ENCODE measurements at places on chromosomes 13 and 19.
A peak's percentile ranks its signal among the peaks of the same experiment; 100 is the strongest.

- no peak for DNase-seq
Measured at GRCh38 chr19:47241919-47242577, 11.0 kb upstream of the BBC3 start.

DNA sequence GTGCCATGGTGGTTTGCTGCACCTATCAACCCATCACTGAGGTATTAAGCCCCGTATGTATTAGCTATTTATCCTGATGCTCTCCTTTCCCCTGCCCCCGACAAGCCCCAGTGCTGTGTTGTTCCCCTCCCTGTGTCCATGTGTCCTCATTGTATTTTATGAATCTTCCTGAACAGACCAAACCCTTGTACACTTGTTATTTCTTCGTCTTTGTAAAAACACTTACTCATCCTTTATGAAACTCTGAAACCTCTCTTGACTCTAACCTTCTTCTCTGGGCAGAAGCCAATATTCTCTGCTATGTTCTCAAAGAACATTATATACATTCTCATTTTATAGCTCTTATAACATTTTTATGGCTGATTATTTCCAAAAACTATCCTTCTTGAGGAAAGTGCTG, 746.9 kb downstream of the EFNB2 start:
- DNase-seq: no peak

- no peak for DNase-seq
Measured at GRCh38 chr13:30520571-30520970, 54.8 kb upstream of the HMGB1 start.

DNA sequence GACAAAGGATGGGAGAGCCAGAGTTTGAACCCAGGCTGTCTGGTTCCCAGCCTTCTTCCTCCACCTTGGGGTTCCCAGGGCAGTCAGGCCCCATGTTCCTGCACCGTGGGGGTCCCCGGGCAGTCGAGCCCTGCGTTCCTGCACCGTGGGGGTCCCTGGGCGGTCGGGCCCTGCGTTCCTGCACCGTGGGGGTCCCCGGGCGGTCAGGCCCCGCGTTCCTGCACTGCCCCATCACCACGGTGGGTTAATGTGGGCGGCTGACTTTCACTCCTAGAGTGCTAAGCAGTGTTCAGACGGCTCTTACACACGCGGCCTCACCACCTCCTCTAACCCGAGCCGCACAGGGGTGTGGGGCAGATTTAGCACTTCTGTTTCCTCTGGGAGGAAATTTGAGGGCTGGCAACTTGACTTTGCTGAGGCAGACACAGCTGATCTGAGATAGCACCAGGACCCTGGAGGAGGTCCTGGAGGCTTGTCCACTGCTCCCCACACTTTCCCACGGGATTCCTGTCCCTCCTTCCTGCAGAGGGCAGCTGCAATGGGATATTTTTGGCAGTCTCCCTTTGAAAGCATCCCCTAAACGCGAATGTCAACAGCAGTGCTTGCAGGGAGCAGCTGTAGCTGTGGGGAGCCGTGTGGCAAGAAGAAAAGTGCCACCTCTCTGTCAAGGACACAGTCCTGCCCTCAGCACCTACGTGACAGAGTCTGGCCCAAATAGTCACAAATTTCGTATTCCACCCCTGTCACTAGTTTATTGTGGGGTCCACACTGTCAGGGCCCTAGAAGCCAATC, 239.4 kb downstream of the TEX29 start:
- DNase-seq: no peak

DNA sequence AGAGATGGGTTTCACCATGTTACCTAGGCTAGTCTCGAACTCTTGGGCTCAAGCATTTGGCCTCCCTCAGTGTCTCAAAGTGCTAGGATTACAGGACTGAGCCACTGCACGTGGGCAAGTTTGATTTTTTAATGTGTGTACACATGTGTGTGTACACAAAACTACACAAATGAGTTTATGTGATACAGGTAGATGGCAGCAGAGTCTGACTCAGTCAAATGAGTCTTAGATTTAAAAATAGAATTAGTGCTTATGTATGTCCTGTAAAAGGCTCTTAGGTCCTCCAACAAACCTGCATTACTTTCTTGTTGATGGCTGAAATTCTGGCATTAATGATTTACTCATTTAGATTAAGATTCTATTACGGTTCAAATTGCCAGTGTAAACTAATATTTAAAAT, 293.7 kb downstream of the PCDH17 start:
- no peak for DNase-seq

- peak; percentile 87 for DNase-seq
Measured at GRCh38 chr19:55301459-55302317, 17.9 kb downstream of the BRSK1 start.

DNA sequence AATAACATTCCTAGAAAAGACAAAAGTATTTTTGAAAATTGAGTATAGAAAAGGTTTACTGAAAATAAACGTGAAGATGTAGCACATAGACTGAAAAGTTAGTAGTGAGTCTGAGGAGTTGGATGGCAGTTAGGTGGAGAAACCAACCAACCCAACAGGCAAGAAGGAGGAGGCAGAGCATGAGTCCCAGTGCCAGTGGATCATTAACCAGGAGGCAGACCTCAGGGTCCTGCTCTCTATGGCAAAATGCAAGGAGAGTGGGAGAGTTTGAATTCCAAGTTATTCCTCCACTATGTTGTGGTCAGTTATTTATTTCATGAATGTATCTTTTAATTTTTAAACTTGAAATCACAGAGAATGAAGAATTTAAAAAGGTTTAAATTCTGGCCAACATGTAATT, 446.4 kb downstream of the GPC6 start:
- DNase-seq: no peak

- DNase-seq: no peak
Measured at GRCh38 chr13:39712626-39713025, 57.2 kb downstream of the COG6 start.

GRCh38 chr19:35348911-35349611, 1.4 kb downstream of the FFAR1 start:
- no peak for DNase-seq

- DNase-seq: peak; percentile 100
Measured at GRCh38 chr19:7522072-7522922, at the start of gene MCOLN1. TSS of gene MCOLN1 (plus strand) at chr19:7522624. CDS start at chr19:7522751, 127 bp downstream.

DNA sequence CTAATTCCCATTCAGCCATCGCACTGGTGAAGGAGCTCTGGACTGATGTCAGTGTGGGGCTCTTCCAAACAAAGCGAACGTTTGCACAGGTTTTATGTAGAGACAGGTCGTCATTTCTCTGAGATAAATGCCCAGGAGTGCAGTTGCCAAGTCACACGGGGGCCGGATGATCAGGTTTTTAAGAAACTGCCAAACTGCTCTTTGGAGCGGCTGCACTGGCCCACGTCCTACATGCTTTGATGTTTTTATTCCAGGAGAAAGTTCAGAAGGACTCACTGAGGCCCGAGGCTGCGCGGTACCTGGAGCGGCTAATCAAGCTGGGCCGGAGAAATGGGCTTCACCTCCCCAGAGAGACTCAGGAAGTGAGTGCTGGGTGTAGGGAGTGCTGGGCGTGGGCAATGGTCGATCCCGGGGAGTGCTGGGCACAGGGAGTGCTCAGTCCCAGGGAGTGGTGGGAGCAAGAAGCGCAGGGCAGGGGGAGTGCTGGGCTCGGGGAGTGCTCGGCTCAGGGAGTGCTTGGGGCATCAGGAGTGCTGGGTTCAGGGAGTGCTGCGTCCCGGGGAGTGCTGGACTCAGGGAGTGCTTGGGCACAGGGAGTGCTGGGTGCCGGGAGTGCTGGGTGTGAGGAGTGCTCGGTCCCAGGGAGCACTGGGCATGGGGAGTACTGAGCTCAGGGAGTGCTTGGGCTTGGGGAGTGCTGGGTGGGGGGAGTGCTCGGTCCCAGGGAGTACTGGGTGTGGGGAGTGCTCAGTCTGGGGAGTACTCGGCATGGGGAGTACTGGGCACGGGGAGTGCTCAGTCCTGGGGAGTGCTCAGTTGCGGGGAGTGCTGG, 10.7 kb downstream of the THOP1 start:
- no peak for DNase-seq

DNA sequence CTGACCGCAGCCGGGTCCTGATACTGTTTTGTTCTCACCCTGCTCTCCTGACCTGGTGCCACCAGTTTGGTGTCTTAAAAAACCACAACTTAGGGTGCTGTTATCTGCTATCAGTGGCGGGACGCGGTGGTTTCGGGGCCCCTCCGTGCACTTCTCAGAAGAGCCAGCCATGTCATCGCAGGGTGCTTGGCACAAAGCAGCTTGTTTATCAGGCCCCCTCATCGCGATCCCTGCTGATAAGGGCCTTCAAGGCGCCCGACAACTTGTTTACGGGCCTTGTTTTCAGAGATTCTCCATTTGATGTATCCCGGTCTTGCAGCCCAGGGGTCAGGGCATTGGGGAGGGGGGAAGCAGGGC, 58.1 kb upstream of the KLF2 start:
- peak; percentile 44 for DNase-seq

DNA sequence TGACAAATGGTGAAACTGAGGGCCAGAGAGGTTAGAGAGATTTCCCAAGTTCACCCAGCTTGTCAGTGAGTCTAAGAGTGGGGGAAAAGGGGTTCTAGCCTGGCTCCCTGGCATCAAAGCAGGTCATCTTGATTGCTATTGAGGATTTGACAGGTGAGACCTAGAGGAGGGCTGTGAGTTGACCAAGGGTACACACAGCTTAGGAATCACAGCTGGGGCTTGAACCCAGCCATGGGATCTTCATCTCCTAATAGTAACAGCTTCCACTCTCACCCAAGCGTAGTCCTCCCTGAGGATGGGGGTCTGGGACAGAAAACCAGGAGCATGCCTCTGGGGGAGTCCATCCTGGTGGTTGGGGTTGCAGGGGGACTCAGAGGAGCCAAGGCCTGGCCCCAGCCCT, 6.8 kb downstream of the CYP4F8 start:
- no peak for DNase-seq

DNA sequence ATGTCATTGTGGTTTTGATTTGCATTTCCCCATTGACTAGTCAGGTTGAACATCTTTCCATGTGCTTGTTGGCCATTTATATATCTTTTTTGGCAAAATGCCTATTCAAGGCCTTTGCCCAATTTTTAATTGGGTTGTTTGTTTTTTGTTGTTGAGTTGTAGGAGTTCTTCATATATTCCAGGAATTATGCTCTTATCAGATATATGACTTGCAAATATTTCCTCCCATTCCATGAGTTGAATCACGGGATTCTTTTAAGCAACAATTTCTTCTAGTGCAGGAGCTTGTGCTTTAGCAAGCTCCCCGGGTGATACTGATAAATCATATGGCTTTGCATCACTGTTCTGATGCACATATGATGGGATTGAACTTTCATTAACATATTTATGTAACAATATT, 47.0 kb upstream of the FLT1 start:
- no peak for DNase-seq

GRCh38 chr13:46165485-46166223, 16.3 kb downstream of the LCP1 start:
- no peak for DNase-seq

DNA sequence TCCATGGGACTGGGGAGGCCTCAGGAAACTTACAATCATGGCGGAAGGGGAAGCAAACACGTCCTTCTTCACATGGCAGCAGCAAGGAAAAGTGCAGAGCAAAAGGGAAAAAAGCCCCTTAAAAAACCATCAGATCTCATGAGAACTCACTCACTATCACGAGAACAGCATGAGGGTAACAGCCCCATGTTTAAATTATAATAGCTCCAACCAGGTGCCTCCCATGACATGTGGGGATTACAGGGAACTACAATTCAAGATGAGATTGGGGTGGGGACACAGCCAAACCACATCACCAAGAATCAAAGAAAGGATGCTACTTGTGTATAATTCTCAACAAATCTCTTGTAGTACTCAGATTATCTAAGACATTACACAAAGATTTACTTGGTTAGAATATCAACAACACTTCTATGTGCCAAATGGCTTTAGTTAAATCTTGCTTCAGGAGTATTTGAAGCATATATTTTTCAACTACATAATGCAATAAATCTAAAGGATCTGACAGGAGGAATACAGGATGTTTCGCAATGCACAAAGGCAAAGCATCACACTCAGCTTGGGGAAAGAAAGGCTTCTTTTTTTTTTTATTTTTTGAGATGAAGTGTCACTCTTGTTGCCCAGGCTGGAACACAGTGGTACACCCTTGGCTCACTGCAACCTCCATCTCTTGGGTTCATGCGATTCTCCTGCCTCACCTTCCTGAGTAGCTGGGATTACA, 180.0 kb downstream of the LHFPL6 start:
- DNase-seq: no peak

DNA sequence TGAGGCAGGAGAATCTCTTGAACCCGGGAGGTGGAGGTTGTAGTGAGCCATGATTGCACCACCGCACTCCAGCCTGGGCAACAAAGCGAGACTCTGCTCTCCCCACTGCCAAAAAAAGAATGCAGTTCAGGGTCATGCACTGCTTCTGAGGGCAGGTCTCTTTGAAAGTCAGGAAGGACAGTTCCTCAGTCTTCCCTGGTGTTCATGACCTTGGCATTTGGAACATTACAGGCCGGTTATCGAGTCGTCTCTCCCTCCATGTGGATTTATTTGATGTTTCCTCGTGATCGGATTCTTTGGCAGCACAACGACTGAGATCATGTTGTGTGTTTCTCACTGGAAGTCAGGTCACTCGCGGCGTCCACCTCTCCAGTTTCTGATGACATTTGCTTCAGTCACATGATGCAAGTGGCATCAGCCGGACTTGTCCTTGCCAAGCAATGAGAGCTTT, 17.2 kb downstream of the FGF21 start:
- no peak for DNase-seq

DNA sequence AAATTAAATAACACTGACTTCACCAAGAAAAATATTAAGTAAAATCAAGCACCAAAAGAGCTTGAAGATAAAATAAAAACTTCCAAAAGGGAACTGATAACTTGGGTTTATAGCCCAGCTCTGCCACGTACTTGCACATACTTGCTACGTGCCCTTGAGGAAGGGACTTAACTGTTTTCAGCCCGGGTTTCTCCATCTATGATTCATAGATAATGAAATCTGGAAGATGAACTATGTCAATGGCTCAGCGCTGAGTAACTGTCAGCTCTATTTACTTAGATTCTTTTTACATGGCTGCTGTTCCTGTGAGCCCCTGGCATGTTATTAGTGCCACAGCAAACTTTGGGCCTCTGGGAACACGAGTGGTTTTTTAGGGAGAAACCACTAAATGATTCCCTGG, 9.6 kb upstream of the ZC3H13 start:
- no peak for DNase-seq

GRCh38 chr13:60931858-60932546, 483.6 kb downstream of the PCDH20 start:
- no peak for DNase-seq

- peak; percentile 7 for DNase-seq
Measured at GRCh38 chr19:45340232-45340898, at the start of gene KLC3. TSS of gene KLC3 (plus strand) at chr19:45340750. CDS start at chr19:45345542, 4,792 bp downstream.

GRCh38 chr13:35698911-35699576, 222.6 kb upstream of the MAB21L1 start:
- no peak for DNase-seq

GRCh38 chr19:48868114-48868886, at the start of gene PLEKHA4:
TSS of gene PLEKHA4 (minus strand) at chr19:48868617. CDS start at chr19:48867620, 997 bp downstream.
- no peak for DNase-seq

DNA sequence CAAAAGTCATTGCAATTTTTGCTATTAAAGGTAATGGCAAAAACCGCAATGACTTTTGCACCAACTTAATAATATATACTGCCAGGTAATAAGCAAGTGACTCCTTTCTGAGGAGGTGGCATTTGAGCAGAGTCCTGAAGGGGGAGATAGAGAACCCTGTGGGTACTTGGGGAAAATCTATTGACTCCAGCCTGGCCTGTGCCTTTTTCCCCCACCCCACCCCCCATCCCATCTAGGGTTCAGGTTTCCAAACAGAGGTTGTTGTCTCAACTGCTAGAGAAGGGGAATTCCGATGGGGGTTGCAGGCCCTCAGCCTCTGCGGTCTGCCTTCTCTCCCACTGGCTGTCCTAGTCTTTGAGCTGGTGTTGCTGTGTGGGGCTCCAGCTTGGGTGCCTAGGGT, 11.5 kb downstream of the S1PR2 start:
- no peak for DNase-seq

Data from activated T-helper 1 cell treated with Interleukin-2 at 50 U/mL for 16 hours (primary cell).